ENCODE measurements at places on chromosomes 3 and 15. TPM values are rescaled to one million over a fixed set of nuclear protein-coding genes. Genes with fewer than 3 reads are reported as not detected.

Gene RTP3
- total RNA-seq: not detected

Gene CCDC54
- total RNA-seq: not detected

Gene ETFA
- total RNA-seq: 159 TPM

GRCh38 chr15:75454471-75455378, 3.2 kb upstream of the SIN3A start:
- DNase-seq: peak; percentile 77

Gene CLDN18
- total RNA-seq: not detected

DNA sequence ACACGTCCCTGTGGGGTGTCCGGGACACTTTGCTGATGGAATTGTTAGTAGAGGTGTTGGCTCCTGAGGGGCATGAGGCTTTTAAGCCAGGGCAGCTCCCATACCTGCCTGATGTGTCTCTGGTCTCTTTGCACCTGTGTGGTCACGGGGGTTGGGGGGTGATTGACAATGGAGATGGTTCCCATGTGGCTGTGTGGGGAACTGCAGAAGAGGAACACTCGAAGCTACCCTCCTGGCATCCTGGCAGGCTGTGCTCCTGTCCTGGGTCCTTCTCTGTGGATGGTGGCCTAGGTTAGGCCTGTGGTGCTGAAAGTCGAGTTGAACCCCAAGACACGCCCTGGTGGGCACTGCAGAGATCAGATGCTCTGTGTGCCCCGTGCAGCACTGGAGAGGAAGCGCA, 73.4 kb downstream of the HMCES start:
- no peak for DNase-seq

DNA sequence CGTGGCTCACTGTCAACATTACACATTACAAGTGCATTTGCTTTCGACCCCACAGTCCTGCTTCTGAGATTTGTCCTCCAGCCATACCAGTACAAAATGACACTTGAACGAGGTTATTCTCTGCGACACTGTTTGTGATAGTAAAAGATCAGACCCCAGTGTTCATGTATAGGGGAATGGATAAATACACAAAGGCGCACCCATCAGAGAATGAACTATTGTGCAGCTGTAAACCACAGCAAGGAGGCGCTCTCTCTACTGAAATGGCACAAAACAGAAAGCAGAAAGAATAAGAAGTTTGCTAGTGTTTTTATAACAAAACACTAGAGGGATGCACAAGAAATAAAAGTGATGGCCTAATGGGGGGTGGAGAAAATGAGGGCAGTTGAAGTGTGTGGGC, 4.9 kb upstream of the CHSY1 start:
- peak; percentile 49 for DNase-seq

Gene CCR1
- total RNA-seq: 1.0 TPM

DNA sequence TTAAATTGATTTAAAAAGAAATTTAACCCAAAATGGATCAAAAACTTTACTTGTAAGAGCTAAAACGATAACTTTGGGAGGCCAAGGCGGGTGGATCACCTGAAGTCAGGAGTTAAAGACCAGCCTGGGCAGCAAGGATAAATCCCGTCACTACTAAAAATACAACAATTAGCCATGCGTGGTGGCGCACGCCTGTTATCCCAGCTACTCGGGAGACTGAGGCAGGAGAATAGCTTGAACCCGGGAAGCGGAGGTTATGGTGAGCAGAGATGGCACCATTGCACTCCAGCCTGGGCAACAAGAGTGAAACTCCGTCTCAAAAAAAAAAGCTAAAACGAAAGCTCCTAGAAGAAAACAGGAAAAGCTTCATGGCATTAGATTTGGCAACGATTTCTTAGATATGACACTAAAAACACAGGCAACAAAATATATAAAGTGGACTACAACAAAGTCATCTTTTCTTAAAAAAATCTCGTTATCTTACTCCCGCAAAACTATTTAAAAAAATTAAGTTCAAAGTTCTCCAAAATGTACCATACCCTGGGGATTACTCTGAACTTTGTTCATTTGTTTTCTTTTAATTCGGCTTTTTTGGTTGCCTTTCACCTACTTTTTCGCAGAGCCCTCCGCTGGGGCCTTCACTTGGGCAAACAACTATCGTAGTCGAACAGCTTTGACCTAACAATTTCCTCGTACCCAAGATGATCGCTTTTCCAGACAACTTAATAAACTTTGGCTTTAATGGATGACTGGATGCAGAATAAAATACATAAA, 2.9 kb downstream of the HDDC3 start:
- no peak for DNase-seq
